Breast epithelium (tissue), 4 donors: ENCODE measurements at places on chromosomes 1 and 21.

DNA sequence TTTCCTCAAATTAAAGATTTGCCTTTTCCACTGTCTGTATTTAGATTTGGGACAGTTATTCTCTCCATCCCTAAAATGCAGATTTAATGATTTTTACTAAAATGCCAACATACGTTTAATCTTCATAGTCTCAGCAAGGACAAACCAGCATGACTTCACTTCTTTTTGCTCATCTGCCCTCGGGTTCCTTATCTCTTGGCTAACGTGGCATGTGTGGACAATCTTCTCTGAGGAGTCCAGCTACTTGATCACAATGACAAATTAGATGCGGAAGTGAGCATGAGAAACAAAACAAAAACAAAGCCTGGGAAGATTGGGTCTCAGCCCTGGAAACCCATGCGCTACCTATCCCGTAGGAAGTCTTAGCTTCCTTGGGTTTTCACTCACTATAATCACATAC, 1.0 kb downstream of the MRAP start:
- DNase-seq = no peak

DNA sequence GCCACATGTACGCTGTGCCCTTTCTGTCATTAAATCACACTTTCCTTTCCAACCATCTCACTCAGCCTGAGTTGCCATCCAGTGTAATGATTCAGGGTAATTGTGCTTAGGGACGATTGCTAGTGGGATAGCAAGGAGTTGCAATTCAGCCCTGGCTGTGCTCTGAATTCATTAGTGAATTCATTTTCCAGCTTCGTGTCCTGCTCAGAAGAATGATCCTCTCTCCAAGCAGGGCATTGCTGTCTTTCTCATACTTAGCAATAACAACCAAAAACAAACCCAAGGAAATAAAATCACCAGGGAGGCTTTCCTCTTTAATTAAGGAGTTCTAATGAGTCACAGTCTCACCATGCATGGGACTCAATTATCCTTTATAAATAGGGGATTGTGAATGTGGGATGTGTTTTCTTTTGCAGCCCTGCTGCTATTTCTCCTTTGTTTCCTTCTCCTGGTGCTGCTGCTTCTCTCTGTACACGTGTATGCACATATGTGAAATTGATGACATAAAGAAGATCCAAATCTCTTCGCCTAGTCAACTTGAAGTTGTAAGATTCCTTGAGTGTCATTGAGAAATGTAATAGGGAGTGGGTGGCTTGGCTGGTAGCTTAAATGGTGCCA, 167.0 kb downstream of the TSEN15 start:
- DNase-seq = no peak

DNA sequence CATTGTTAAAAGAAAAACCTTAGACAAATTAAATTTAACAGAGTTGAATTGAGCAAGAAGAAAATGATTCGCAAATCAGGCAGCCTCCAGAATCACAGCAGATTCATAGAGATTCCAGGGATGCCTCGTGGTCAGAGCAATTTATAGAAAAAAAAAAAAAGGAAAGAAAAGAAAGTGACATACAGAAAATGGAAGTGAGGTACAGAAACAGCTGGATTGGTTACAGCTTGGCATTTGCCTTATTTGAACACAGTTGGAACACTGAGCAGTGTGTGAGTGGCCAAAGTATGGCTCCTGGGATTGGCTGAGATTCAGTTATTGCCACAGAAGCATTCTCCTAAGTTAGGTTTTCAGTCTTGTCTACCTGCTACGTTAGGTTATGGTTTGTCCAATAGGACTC, 9.1 kb upstream of the C21orf91 start:
- no peak for DNase-seq

GRCh38 chr1:99110140-99111041, 105.7 kb upstream of the PLPPR5 start:
- no peak for DNase-seq

DNA sequence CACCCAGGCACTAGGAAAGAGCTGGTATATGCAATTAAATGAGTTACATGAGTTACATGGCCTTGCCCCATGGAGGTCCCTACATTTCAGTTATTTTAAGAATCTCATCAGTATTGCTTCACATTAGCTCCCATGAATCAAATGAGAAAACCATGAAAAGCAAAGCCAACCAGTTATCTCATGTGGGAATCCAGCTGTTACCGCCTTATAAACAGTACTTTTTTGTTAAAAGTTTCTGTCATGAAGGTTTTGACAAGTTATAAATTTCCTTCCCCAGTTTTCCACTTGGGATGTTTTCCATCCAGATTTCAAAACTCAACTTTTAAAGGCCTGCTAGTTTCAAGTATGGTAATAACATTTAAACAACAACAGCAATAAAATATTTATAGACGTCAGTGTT, 544.8 kb downstream of the NUF2 start:
- DNase-seq = no peak

GRCh38 chr1:223500560-223501425, 107.6 kb downstream of the CCDC185 start:
- DNase-seq = no peak
